Stimulated activated CD8-positive, alpha-beta memory T cell treated with anti-CD3 and anti-CD28 coated beads, Interleukin-4, amount 100 ng/mL, for 1 hour (primary cell): ENCODE measurements at places on chromosomes 12 and 14.

GRCh38 chr14:96080571-96080970 lies 41.4 kb downstream of the C14orf132 start:
- no peak for DNase-seq

- DNase-seq = no peak
These were observed 8.6 kb downstream of the BCL2L14 start for GRCh38 chr12:12079291-12079690.

GRCh38 chr12:4992871-4993270 lies 50.8 kb upstream of the KCNA5 start:
- DNase-seq = no peak

DNA sequence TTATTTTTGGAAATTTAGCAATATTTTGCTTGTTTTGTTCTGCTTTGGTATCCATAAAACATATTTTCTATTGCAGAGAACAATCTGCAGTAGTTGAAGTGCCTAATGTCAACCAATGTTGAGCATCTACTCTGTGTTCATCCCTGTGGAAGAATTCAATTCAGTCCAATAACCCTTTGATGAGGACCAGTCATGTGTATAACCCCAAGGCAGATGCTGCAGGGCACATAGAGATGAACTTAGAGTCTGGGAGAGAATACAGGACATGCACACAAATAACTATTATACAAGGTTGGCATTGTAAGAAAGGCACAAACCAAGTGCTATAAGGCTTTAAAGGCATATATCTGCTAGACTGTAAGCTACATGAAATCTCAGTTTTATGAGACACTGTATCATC lies 304.7 kb downstream of the LRIG3 start:
- no peak for DNase-seq

GRCh38 chr14:74586681-74587362 lies 25.2 kb downstream of the LTBP2 start:
- no peak for DNase-seq

DNA sequence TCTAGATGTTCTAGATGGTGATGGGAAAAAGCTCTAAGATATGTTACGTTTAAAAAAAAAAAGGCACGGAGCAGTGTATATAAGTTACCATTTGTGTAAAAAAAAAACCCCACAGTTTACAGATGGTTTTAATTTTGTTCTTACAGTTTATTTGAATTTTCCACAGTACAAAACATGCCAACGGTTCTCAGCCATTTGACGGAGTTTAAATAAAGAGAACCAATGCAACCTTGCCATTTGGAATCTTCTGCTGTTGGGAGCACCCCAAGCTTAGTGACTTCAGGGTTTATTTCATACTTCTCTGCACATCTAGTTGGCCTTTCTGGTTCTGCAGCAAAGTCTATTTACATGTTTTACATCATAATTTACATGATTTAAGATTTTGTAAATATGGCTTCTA lies 7.7 kb upstream of the HPD start:
- DNase-seq = no peak

- no peak for DNase-seq
These were observed at the start of gene ADCY6 for GRCh38 chr12:48788854-48789775. TSS of gene ADCY6 (minus strand) at chr12:48789089. CDS start at chr12:48783434, 5,655 bp downstream.

DNA sequence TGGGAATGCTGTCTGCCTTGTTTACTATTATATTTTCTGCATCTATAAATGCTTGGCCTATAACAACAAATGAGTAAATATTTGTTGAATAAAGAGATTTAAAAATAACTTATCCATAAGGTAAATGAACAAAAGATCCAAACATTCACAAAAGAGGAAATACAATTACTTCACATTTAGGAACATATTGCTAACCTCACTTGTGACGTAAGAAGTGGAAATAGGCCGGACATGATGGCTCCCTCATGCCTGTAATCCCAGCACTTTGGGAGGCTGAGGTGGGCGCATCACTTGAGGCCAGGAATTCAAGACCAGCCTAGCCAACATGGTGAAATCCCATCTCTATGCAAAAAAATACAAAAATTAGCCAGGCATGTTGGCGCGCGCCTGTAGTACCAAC lies 25.7 kb upstream of the CKAP4 start:
- DNase-seq = no peak

GRCh38 chr14:32657081-32657480 lies 281.6 kb upstream of the NPAS3 start:
- no peak for DNase-seq
